Smooth muscle cell of the brain vasculature (primary cell): ENCODE measurements at places on chromosomes 13 and 19.

DNA sequence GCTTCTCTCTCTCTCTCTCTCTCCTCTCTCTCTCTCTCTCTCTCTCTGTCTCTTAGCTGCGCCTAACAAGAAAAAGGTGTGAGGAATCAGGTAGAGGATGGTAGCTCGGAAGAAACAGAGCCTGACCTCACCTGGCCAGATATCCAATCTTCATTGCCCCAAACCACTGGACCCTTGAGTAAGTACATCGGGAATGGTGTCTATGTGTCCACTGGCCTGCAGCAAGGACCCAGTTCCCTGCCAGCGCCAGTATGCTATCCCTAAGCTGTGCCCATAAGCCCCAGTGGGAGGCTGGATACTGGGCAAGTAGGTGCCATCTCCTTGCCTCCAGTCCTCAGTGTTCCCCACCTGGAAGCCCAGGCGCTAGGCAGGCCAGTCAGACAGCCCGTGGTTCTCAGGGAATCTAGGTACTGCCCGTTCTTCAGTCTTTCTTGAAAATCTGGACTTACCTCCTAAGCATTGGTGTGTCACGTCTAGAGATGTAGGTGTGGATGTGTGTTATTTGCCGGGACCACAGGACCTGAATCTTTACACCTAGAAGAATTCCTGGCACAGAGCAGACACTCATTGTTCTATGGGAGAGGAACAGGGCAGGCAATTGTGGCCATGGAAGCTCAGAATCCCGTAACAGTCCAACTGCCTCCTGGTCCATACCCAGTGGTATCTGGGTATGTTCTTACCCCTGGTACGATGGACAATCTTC, 7.3 kb downstream of the URAD start:
- no peak for DNase-seq

GRCh38 chr19:5857203-5858081, 6.2 kb upstream of the FUT3 start:
- DNase-seq: no peak

DNA sequence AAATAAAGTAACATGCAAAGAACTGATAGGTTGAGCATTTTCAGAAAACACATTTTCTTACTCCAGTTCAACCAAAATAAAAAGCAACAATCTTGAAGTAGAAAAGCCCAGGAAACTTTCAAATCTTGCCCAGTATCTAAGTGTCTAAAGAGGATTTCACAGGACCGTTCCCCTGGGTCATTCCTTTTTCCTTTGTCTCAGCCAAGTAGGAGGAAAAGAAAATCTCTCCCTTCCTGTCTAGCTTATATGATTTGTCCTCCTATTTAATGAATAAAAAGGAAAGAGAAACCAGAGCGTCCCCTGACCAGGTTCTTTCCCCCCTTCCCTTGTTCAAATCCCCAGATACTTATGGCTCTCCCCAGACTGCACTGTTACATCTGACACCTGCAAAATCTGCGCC, 248.0 kb downstream of the KCTD12 start:
- DNase-seq: no peak

GRCh38 chr13:53920916-53921315, 892.3 kb downstream of the OLFM4 start:
- no peak for DNase-seq

GRCh38 chr19:38035515-38036495, 128.8 kb downstream of the SIPA1L3 start:
- DNase-seq: no peak

DNA sequence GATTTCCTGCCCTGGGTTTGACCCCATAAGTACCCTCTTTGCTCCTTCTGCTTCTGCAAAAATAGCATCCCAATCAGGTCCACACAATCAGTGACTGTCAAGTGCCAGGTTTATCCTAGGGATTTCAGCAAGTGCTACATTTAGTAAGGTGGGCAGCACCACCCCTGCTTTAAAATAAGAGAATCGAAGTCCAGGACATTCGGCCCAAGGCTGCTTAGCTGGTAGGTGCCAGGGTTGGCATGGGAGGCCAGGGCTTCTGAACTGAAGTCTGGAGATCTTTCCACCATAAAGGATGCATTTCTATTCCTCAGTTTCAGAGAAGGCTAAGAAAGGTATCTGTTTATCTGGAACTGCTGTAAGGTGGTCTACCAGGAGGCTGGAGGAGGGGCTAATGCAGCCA, 408.3 kb downstream of the ZNF536 start:
- DNase-seq: no peak

DNA sequence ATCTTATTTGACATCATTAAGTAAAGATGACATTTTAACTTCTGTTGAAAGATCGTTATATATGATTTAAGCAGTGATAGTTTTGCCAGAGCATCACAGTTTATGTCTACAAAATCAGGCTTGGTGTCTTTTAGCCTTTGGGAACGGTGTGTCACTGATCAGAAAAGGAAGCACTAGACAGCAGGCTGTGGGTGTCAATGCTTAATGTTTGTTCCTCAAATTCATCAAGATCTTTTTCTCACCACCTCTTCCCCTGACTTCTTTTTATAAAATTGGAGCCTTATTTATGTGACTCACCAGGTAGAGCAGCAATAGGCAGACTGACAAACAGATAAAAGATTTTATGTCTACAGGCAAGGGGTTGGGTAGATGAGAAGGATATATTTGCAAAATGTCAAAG, 1558.5 kb downstream of the EFNB2 start:
- DNase-seq: no peak

DNA sequence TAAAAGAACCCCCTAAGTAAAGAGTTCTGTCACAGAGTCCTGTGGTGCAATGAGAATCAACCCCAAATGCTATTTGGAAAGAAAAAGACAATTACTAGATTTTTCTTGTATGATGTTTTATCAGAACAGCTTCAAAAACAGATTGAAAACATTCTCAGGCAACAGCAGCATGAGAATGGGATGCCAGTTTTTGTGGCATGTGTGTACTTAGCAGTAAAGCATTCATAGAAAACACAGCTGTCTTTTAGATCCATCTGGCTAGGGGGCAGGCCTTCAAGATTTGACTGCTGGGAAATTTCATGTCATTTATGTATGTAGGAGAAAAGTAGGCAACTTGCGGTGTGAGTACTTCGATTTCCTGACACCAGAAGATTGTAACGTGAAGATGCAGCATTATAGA, 170.5 kb upstream of the HTR2A start:
- peak; percentile 39 for DNase-seq

- DNase-seq: peak; percentile 79
Measured at GRCh38 chr13:111228262-111229144, 91.9 kb upstream of the TEX29 start.

GRCh38 chr13:28316836-28317235, 178.1 kb downstream of the FLT1 start:
- no peak for DNase-seq

GRCh38 chr19:4537953-4538600, 1.8 kb downstream of the LRG1 start:
- DNase-seq: no peak

GRCh38 chr13:32079587-32079986, 48.0 kb downstream of the FRY start:
- no peak for DNase-seq

DNA sequence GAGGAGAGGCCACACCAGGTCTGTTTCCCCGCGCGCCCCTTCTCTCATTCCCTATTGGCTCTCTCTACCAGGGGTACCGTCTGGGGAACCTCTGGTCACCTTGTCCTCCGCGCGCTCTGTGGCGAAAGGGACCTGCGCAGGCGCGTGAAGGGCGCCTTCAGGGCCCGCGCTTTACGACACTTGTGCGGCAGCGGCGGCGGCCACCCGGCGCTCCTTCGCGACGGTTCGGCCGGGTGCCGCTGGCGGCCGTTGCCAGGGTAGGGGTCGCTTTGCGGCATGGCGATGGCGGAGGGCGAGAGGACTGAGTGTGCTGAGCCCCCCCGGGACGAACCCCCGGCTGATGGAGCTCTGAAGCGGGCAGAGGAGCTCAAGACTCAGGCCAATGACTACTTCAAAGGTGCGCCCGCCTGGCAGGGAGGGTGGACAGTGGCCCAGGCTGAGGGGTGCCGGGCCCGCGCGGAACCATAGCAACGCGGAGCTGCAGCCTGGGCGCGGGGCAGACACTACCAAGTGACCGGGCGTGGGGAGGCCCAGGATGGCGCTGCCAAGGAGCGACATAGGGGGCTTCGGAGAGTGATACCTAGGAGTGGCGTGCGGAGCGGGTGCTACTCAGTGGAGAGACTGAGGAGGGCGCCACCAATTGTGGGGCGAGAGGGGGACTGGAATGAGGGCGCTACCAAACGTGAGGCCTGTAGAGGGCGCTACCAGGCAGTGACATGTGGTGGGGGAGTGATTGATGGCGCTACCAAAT, at the start of gene PPP5C:
Gene PPP5C (plus strand): TSS at position 267 of the 751 bp plus-strand sequence. CDS start 10 bp downstream, at position 277.
- DNase-seq: peak; percentile 75

- peak; percentile 24 for DNase-seq
Measured at GRCh38 chr19:35935911-35936737, at the start of gene LRFN3. LRFN3 (plus strand) TSS chr19:35936374; CDS start chr19:35939426, 3,052 bp downstream.

DNA sequence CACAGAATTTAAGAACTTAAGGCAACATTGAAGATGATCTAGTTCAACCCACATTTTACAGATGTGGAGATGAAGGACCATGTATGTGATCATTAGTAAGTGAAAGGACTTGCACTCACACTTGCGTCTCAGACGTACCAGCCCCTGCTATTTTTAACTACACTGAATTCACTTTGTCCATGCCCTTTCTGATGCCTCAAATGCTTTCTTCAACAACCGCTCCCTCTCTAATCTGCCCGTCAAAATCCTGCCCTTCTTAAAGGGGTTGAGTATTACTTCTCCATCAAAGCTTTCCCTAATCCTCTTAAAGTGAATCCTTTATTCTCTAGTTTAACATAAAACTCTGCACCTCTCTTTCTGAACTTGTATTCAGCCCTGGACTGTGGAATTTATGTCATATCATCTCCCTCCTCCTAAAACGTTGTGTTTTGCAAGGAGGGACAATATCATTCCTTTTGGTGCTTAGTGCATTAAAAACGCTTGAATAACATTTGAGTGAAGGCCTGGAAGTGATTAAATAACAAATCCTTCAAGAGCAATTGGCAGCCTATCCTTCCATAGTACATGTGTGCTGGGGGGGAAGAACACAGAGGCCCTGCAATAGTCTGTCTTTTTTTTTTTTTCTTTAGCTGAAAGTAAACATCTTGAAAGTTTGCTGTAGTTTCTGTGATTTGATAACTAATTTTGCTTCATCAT, 493.3 kb downstream of the LMO7 start:
- no peak for DNase-seq

GRCh38 chr13:110698689-110699088, 7.2 kb downstream of the CARS2 start:
- DNase-seq: no peak

DNA sequence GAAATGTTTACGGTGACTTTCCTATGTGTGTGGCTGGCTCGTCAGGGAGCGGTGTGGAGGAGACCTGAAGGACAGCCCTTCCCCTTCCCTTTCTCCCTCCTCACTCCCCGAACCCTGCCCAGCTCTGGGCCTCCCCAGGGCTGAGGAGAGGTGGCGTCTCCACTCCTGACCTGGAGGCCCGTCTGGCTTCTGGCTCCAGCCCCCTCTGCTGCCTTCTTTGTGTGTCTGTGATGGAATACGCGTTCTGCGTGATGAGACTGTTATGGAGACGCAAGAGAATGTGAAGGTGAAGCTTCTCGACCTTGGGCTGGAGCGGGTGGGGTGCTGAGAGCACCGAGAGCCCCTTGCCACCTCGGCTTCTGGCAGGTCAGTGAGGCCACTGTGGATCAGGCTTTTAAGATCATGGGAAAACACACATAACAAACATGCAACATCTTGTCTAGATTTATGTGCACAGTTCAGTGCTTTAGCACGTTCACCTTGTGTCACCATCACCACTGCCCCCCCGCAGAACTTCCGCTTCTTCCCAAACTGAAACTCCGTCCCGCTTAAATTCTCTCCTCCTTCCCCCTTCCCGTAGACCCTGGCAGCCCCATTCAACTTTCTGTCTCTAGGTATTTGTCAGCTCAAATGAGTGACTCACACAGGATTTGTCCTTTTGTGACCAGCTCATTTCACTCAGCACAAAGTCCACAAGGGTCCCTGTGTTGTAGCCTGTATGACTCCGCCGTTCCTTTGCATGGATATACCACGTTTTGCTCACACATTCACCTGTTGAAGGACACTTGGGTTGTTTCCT, 24.7 kb downstream of the ATP11A start:
- DNase-seq: no peak

- no peak for DNase-seq
Measured at GRCh38 chr13:101390461-101390860, 25.8 kb downstream of the NALCN start.

- no peak for DNase-seq
Measured at GRCh38 chr13:31115616-31116015, 46.1 kb downstream of the HSPH1 start.

GRCh38 chr19:13056052-13056660, 46.5 kb downstream of the LYL1 start:
- DNase-seq: no peak

DNA sequence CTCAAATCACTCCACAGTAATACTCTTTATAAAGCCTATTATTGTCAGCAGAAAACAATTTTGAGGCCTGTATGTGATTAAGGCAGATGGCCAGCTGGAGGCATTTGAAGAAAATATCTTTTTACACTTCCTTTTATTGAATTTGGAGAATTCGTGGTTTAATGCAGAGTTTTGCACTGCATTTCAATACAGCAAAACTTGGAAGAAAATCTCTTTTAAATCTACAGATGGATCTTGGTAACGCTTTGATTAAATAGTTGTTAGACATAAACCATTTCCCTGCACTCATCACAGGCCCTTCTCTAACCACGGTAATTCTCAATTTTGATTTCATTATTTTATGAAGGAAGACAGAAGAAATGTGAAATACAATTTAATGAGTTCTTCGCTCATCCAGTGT, 185.7 kb downstream of the RFC3 start:
- DNase-seq: no peak

- no peak for DNase-seq
Measured at GRCh38 chr13:49238621-49239020, 9.1 kb upstream of the CDADC1 start.

DNA sequence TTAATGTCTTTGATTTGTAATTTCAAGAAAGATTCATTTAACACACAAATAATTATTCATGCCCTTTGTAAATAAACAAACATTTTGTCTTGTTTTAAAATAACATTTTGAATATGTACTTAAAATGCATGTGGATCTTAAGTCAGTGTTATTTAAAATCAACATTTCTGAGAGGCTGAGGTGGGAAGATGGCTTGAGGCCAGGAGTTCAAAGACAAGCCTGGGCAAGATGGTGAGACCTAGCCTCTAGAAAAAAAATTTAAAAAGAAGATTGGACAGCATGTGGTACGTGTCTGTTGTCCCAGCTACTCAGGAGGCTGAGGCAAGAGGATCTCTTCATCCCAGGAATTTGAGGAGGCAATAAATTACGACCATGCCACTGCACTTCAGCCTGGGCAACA, 1268.2 kb downstream of the SLITRK1 start:
- no peak for DNase-seq

GRCh38 chr19:11199517-11199916, 2.2 kb upstream of the KANK2 start:
- no peak for DNase-seq

- no peak for DNase-seq
Measured at GRCh38 chr19:12868540-12869112, 12.6 kb downstream of the DNASE2 start.

- no peak for DNase-seq
Measured at GRCh38 chr19:14369399-14370168, 11.7 kb upstream of the ADGRE5 start.

- DNase-seq: no peak
Measured at GRCh38 chr13:44573790-44574465, 2.2 kb downstream of the TSC22D1 start.
